ENCODE measurements at places on chromosomes 2 and 18.
A peak's percentile ranks its signal among the peaks of the same experiment; 100 is the strongest.

DNA sequence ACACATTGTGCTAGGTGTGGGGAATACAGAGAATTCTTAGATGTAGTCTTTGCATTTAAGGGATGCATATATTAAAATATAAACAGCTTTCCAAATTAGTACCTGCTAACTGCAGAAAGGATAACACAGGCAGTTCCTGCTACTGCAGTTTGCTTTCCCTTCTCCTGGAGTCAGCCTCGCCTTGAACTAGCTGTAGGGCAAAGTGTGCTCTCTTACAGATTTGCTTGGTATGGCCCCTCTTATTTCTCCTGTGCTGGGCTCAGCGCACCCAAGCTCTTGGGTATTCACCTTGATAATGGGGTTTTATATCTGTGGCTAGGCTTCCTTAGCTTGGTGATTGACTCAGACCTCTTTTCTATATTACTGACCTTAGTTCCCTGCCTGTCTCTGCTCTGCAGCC lies 108.4 kb upstream of the PNPT1 start:
- no peak for DNase-seq

- DNase-seq: no peak
Observed at GRCh38 chr2:162344617-162344950, 652 bp downstream of the GCA start.

DNA sequence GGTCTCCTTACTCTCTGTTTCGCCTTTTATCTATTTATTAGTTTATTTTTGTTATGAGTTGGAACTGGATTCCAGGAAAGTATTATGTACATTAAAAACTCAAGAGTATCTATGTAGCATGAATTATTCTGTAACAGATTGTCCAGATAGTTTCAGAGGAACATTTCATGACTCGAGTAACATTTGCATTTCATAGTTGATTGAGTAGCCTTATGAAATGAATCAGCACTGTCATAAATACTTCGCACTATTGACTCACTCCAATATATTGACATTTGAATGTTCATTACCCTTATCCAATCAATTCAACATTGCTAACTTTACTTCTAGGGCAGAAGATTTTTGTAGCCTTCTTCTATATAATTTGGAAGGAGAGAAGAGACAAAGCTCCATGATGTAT lies 11.3 kb upstream of the VRK2 start:
- no peak for DNase-seq

DNA sequence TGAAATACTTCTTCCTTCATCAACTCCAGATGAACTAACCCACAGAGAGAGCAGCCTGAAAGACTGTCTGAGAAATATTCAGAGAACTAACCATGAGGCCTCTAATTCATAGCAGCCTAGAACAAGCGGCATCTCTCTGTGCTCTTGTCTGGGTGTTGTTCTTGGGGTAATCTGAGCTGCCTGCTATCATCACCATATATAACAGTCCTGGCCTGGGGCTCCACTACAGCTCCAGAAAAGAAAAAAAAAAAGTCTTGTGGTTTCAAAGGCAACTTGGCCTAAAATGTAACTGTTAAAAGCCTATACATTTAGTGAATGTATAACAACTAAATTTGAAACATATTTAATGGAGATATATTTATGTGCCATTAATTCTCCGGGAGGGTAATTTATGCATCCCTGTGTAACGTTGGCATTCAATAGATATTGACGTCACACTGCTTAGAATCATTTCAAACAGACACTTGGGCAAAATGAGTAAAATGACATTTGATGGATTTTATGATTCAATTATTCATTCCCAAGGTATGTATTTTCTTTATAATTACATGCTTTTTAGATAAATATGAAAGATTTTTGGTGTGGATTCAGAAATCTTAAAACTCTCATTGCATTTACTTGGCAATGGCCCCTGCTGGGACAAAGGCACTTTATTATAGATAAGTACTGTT lies 294.3 kb downstream of the HRH4 start:
- DNase-seq: no peak

GRCh38 chr2:190217616-190218015 lies 102.0 kb downstream of the HIBCH start:
- no peak for DNase-seq

GRCh38 chr2:230989731-230990130 lies 6.2 kb upstream of the SPATA3 start:
- DNase-seq: no peak

GRCh38 chr2:25700221-25700660 lies 26.9 kb upstream of the DTNB start:
- DNase-seq: peak; percentile 17

All from NCI-H2171 (cell line).